ENCODE measurements at places on chromosomes 6 and 20.

- H3K4me3 ChIP-seq = no peak overlapping the region
- DNase-seq = no peak
These were observed 37.6 kb downstream of the ZNF391 start for GRCh38 chr6:27426045-27426620.

DNA sequence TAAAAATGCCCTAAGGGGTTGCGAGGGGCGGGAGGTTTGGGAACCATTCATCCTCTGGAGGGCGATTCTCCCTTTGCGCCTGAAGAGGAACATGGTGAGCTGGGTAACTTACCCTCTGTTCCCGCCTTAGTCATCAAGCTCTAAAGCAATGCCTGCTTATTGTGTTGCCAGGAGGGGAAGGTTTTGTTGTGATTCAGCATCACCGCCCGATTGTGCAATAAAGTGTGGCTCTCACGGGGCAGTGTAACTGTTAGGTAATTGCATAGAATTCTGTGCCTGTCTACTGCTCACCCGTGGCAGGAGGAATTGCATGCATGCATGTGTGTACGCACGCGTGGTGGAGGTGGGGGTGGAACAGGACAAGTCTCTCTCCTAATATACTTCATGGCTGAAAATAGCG, 95.5 kb upstream of the AGPAT4 start:
- H3K27ac ChIP-seq = no peak overlapping the region
- DNase-seq = no peak
- H3K27me3 ChIP-seq = no peaks in the 10 kb centered on the region

GRCh38 chr6:107655245-107655644, 165.3 kb downstream of the SOBP start:
- no peak for DNase-seq
- no peak overlapping the region for H3K27ac ChIP-seq
- no peaks in the 10 kb centered on the region for H3K36me3 ChIP-seq
- peaks cover 55% of the 10 kb centered on the region for H3K4me1 ChIP-seq

DNA sequence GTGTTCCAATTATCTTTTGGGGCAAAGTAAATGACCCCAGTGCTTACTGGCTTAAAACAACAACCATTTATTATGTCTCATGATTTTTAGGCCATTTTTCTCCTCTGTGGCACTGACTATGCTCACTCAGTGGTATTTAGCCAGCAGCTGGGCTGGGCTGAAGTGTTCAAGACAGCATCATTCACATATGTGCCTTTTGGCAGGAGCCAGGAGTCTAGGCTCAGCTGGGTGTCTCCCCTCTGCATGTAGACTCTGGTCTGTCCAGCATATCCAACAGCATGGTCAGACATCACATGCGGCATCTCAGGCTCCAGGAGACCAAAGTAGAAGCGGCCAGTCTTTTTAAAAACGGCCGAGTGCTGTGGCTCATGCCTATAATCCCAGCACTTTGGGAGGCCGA, 120.3 kb upstream of the TOP1 start:
- no peaks in the 10 kb centered on the region for H3K36me3 ChIP-seq
- no peak overlapping the region for H3K27ac ChIP-seq
- no peak overlapping the region for H3K4me3 ChIP-seq
- DNase-seq = no peak
- H3K4me1 ChIP-seq = no peaks in the 10 kb centered on the region

- H3K36me3 ChIP-seq = peaks cover 78% of the 10 kb centered on the region
- no peaks in the 10 kb centered on the region for H3K27me3 ChIP-seq
- H3K27ac ChIP-seq = no peak overlapping the region
- H3K4me3 ChIP-seq = no peak overlapping the region
- no peak for DNase-seq
These were observed 33.8 kb downstream of the KPNA5 start for GRCh38 chr6:116714761-116715160.
